ENCODE measurements at places on chromosomes 12 and 14. TPM values are rescaled to one million over a fixed set of nuclear protein-coding genes. Genes with fewer than 3 reads are reported as not detected.

The NUP37 gene
- 27.3 TPM for total RNA-seq

The GPR68 gene
- total RNA-seq: 0.44 TPM

The SERPINA12 gene
- 0.60 TPM for total RNA-seq

The TMEM30B gene
- 15.8 TPM for total RNA-seq

The C1RL gene
- total RNA-seq: 64.5 TPM

The ASCL1 gene
- total RNA-seq: 1.7 TPM

The ERP27 gene
- 48.0 TPM for total RNA-seq

The TAS2R10 gene
- total RNA-seq: 1.8 TPM

The PCK2 gene
- total RNA-seq: 68.7 TPM

The KRT75 gene
- total RNA-seq: not detected

The LRRC74A gene
- not detected for total RNA-seq

The ADAM20 gene
- total RNA-seq: 0.08 TPM

The BIN2 gene
- total RNA-seq: 0.07 TPM

The TOMM20L gene
- not detected for total RNA-seq

The SLC17A8 gene
- 0.40 TPM for total RNA-seq

The LRCOL1 gene
- not detected for total RNA-seq

The ATP5F1B gene
- 579 TPM for total RNA-seq

The LIN7A gene
- total RNA-seq: 9.9 TPM

The NELL2 gene
- total RNA-seq: 31.3 TPM

The ASPG gene
- total RNA-seq: 5.9 TPM

The TRIAP1 gene
- 43.8 TPM for total RNA-seq

Data from hepatocyte (in vitro differentiated cells).